ENCODE measurements at places on chromosomes 16 and 17. TPM values are rescaled to one million over a fixed set of nuclear protein-coding genes. Genes with fewer than 3 reads are reported as not detected.

DNA sequence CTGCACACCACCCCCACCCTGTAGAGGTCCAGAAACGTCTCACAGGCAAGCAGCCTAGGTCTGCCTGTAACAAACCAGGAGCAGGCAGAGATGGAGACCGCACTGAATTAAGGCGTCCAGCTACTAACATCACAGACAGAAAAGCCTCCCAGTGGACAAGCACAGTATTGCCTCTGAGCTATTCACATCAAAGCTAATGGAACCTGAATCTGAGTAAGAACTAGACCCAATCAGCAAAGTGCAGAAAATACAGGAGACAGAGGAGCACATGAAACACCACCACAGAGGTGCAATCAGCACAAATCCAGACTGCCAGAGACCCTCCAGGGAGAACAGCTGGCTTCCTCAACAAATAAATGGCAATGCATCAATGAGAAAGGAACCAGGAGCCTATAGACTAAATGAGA, 22.2 kb upstream of the PEMT start:
- no peak for DNase-seq

DNA sequence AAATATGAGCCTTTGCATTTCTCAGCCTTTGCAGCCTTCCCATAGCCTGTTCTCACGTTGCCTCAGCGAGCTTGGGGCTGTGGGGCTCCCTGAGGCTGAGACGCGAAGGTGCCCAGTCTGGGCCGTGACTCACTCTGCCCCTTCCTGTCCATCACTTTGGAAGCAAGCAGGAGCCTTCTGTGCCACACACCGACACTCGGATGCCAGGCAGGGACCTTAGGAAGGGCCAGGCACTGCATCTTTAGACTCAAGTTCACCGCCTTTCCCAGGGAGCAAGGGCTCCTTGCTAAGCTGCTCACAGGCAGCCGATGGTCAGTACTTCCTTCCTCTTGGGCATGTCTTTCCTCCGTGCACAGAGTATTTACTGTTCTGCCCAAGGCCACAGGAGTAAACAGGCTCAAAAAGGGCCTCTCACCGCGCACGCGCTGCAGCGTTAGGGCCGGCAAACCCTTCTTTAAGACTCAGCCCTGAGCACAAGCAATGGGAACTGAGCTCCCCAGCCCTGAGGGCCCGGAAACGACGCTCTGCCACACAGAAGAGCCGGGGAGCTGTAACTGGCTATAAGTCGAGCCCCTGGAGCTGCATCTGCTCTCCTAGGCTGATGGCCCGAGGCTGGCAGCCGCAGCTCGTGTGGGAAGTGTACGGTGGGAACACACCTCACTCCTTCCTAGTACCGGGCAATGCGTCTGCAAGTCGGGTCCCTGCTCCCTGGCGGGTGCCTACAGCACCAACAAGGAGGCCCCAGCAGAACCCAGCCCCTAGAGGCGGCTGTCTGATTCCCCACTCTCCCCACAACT, 7.2 kb downstream of the TIMM22 start:
- DNase-seq: no peak

DNA sequence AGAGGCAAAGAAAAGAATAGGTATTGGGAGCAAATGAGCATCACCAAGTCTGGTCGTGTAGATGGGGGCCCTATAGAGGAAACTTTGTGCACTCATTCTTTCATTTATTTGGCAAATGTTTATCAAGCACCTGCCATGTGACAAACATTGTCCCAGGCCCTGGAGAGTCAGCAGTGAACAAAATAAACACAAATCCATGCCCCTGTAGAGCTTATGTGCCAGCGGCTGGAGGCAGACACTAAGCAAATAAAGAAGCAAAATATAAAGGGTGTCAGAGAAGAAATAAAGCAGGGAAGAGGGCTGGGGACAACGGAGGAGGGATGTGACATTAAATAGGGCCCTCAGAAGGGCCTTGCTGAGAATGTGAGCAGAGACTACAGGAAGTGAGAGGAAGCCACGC, 45.5 kb downstream of the KATNIP start:
- no peak for DNase-seq

TEKT1 gene
- total RNA-seq: not detected

ZNF469 gene
- 1.5 TPM for total RNA-seq

KRT15 gene
- not detected for total RNA-seq

BRICD5 gene
- total RNA-seq: 7.0 TPM

Data from cardiac septum (tissue), 1 donor.